Adrenal gland (tissue), 19 donors: ENCODE measurements at places on chromosomes 4 and X. TPM values are rescaled to one million over a fixed set of nuclear protein-coding genes. Genes with fewer than 3 reads are reported as not detected.

DNA sequence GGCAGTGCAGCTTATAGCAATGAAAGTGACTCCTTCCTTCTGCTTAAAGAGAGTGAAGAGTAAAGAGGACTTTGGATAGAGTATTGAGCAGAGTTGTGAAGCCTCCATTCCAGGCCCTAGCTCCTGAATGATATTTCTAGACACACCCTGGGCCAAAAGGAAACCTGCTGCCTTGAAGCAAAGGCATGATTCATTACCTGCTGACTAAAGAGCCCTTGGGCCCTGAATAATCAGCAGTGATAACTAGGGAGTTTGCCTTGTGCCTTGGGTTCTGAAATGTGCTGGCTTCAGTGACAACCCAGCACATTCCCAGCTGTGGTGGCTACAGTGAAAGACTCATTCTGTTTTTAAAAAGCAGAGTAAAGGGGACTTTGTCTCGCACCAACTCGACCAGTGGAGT is 49.2 kb downstream of the STPG2 start:
- DNase-seq: no peak

DNA sequence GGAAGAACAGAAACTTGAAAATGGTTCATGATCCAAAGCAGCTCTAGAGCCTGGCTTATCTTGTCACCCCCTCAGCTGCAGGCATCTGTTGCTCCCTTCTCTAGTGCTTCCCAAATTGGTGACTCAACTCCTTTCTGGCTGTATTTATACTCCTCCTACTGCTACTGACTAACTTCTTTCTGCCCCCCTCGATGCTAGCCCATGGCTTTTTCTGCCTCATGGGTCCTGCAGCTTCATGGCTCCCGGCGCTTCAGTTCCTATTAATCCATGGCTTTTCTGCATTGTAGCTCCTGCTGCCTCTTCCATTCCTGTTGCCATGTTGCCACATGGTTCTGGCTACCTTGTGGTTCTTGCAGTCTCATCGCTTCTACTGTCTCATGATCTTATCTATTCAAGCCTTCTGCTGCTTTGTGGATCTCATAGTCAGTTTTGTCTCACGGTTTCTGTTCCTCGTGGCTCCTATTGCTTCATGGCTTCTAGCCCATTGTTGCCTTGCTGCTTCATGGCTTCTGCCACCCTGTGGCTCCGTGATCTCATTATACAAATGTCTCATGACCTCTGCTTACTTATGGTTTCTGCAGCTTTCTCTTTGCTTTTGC is 48.1 kb downstream of the SMC1A start:
- DNase-seq: no peak

The SOWAHB gene
- 0.11 TPM for total RNA-seq

The STPG2 gene
- 1.1 TPM for total RNA-seq

The CTAG1B gene
- not detected for total RNA-seq

DNA sequence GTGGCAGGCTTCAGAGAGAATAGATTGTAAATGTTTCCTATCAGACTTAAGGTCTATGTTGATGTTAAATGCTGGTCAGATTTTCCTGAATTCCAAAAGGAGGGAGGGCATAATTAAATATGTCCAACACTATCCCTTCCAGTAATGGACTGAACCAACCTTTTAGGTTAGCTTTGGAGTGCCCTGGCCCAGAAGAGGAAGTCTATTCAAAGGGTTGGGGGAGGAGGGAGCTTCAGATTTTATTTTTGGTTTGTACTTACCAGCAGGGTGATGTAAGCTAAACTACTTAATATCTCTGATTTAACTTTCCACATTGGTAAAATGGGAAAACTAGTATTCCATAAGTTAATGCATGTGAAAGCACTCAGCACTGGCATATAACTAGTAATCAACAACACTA is 91.1 kb downstream of the RBM46 start:
- no peak for DNase-seq

GRCh38 chr4:80462621-80463091 is 127.1 kb downstream of the CFAP299 start:
- no peak for DNase-seq

DNA sequence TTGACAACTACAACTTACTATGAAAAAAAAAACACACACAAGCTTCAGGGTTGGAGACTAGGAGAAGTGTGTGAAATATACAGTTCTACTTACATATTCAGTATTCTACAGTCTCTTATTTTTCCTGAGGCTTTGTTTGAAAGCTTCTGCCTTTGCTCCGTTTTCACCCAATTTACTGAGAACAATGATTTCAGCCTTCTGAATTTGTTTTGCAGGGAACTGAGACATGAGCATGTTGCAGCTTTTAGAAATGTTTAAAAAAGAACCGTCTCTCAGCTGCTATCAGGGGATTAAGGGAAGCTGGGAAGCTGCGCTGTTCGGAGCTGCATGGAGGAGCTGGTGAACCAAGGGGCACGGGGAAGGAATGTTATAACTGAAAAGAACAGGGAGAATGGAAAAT is 85.7 kb downstream of the QDPR start:
- no peak for DNase-seq

- no peak for DNase-seq
Observed at GRCh38 chrX:24378706-24379105, 18.3 kb downstream of the SUPT20HL1 start.

- DNase-seq: no peak
Observed at GRCh38 chr4:109588176-109588575, 28.1 kb downstream of the MCUB start.

DNA sequence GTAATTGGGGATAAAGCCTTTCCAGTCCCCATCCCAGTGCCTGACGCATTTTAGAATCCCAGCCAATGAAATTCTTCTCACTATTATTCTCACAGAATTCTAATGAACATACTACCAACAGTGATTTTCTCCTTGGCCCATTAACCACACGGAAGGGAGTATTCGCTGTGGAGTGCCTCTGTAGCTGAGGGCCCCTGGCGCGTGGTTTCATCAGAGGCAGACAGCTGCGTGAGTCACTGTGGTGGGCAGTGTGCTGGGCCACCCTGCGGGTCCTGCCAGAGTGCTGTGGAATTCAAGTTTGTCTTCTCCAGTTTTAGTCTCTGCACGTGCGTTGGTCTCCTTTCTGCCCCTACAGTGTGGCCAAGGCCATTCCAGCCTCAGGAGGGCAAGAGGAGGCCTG is 335.4 kb upstream of the FAT1 start:
- no peak for DNase-seq

GRCh38 chrX:130295519-130296296 is 27.0 kb upstream of the ZNF280C start:
- DNase-seq: no peak

The GATA1 gene
- total RNA-seq: not detected

GRCh38 chrX:84336646-84337045 is 148.6 kb upstream of the RPS6KA6 start:
- DNase-seq: no peak

The MAGEB1 gene
- not detected for total RNA-seq

- no peak for DNase-seq
Observed at GRCh38 chr4:81152839-81153713, 61.9 kb downstream of the PRKG2 start.

DNA sequence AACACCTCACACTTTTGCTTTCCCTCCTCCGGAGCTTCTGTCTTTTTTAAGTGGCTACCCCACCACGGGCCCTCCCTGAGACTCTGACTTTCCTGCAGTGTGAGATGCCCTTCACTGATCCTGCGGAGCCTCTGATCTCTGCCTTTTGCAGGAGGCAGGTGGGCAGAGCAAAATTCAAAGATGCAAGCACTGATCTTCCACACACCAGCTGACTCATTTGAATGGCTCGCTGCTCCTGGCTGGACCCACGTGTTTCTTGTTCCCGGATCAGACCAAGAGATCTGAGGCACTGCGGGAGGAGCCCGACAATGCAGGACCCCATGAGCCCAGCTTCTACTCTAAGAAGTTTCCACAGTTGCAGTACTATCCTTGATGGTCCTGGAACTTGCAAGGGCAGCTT is 1607.9 kb upstream of the TENM3 start:
- DNase-seq: peak; percentile 65

- no peak for DNase-seq
Observed at GRCh38 chr4:140579278-140579677, 10.5 kb upstream of the UCP1 start.

DNA sequence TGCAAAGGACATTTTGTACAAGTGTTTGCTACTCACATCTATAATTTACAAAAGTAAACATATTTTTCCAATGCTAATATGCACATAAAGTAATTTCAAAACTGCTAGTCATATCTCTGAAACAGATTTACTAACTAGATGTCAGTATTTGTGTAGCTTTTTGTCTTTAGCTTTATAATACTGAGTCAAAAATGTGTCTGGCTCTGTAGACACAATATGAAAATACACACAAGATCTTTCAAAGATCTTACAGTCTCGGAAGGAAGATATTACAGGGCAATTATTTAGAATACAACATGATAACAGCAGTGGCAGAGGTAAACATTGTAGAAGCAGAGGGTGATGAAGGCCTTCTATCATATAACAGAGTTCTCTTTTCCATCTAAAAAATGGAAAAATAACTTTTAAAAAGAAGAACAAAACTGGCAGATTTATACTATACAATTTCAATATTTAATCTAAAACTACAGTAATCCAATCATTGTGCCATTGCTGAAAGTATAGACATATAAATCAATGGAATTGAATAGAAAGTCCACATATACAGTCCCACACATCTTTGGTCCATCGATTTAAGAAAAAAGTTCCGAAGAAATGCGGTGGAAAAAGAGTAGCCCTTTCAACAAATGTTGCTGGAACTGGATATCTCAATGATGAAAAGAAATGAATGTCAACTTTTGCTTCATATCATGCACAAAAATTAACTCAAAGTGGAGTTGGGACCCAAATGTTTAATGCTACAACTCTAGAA is 29.4 kb downstream of the ARAP2 start:
- no peak for DNase-seq
